ENCODE measurements at places on chromosomes 11 and 22. TPM values are rescaled to one million over a fixed set of nuclear protein-coding genes. Genes with fewer than 3 reads are reported as not detected.
A peak's percentile ranks its signal among the peaks of the same experiment; 100 is the strongest.

The FZD4 gene
- total RNA-seq: 59.5 TPM

DNA sequence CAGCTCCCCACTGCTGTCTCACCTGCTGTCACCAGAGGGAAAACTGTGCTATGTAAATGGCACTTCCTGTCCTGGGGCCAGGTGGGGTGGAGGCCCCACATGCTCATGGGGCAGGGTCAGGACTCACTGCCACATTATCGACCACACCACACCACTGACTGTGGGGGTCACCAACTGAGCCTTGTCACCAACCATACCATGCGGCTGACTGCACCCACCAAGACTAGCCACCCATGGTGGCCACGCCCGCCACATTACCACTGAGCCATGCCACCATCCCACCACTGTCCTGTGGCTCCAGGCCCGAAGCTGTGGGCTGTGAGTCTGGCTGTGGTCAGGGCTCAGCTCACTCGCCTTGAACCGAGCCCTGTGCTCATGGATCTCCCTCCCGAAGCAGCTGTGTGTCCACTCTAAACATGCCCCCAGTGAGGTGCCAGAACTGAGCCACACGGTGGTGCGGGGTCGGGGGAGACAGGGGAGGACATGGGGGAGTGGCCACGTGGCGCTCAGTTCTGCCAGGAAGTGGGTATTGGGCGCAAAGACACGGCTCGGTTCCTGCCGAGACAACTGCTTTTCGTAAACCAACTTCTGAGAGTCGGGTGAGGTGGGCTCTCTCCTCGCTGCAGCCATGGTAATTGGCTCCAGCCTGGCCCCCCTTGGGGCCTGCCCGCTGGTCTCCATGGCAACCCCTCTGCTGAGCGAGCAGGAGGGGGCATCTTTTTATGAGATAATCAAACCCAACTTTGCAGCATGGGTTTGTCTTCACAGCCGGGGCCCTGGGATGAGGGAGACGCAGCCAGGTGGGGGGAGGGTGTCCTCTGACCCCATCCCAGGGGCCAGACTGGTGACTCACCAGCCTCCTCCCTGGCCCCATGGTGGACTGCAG lies 23.2 kb downstream of the RTN4R start:
- no peak for DNase-seq

DNA sequence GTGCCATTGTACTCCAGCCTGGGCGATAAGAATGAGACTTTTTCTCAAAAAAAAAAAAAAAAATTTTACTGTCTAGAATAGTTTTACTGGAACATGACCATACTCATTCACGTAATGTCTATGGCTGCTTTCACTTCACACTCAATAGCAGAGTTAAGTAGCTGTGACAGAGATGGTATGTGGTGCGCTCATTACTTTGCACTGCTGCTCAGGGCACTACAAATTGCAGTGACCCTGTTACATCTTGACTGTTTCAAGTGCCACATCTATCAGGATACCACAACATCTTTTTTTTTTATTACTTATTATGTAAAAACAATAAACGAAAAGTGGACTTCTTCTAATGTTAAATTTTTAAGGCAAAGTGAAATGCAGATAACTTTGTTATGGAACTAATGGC lies 110.3 kb downstream of the ARHGAP20 start:
- peak; percentile 23 for DNase-seq

- DNase-seq: no peak
These were observed 2.3 kb upstream of the ANO1 start for GRCh38 chr11:70075836-70076235.

The MAPK11 gene
- 4.0 TPM for total RNA-seq

- no peak for DNase-seq
These were observed 20.4 kb upstream of the GNB1L start for GRCh38 chr22:19875061-19875530.
